A549 treated with DMSO at 1 μM for 4 hours (cell line): ENCODE measurements at places on chromosomes 2 and 18. TPM values are rescaled to one million over a fixed set of nuclear protein-coding genes. Genes with fewer than 3 reads are reported as not detected.

GREB1L gene
- total RNA-seq, result 1.7 to 3.9 TPM (median 2.2 TPM) in 5 replicates

OSBPL6 gene
- 7.3 to 9.1 TPM (median 8.4 TPM) in 5 replicates for total RNA-seq

TNFAIP6 gene
- 1.4 to 3.0 TPM (median 2.1 TPM) in 5 replicates for total RNA-seq

SUMO1 gene
- 136 to 182 TPM (median 149 TPM) in 5 replicates for total RNA-seq

KHK gene
- 7.3 to 10.5 TPM (median 8.9 TPM) in 5 replicates for total RNA-seq

COL4A4 gene
- 0.89 to 2.7 TPM (median 1.9 TPM) in 5 replicates for total RNA-seq

SLC23A3 gene
- total RNA-seq, result 0.57 to 1.4 TPM (median 0.70 TPM) in 5 replicates

SP140 gene
- total RNA-seq, result 0.16 to 0.24 TPM (median 0.19 TPM) in 4 of 5 replicates, not detected in the other

PMAIP1 gene
- total RNA-seq, result 11.9 to 16.4 TPM (median 14.1 TPM) in 5 replicates

TMBIM1 gene
- total RNA-seq, result 117 to 131 TPM (median 121 TPM) in 5 replicates

FHL2 gene
- 70.6 to 81.8 TPM (median 79.9 TPM) in 5 replicates for total RNA-seq

IL36B gene
- 0.15 to 0.25 TPM (median 0.24 TPM) in 3 of 5 replicates, not detected in the others for total RNA-seq

MAPK4 gene
- 0.02 to 0.17 TPM (median 0.07 TPM) in 5 replicates for total RNA-seq

STRN gene
- 14.9 to 24.3 TPM (median 21.6 TPM) in 5 replicates for total RNA-seq

BCL2L11 gene
- 10.0 to 12.5 TPM (median 10.4 TPM) in 5 replicates for total RNA-seq

SLC9A4 gene
- total RNA-seq, result not detected in 5 replicates

CCDC148 gene
- 0.13 to 0.55 TPM (median 0.38 TPM) in 5 replicates for total RNA-seq

RAB6D gene
- total RNA-seq, result 0.02 TPM in 1 of 5 replicates, not detected in the others

OTOS gene
- 0.21 TPM in 1 of 5 replicates, not detected in the others for total RNA-seq

HTR2B gene
- 0.07 to 0.22 TPM (median 0.09 TPM) in 5 replicates for total RNA-seq

FAM210A gene
- 20.6 to 28.7 TPM (median 25.7 TPM) in 5 replicates for total RNA-seq

SKA1 gene
- 12.2 to 15.2 TPM (median 15.0 TPM) in 5 replicates for total RNA-seq

LYPD1 gene
- total RNA-seq, result 15.1 to 20.5 TPM (median 18.2 TPM) in 5 replicates

CCDC102B gene
- total RNA-seq, result 0.19 to 0.55 TPM (median 0.27 TPM) in 5 replicates
